ENCODE measurements at places on chromosomes 2 and 18.

GRCh38 chr18:49751427-49752094 lies 61.8 kb downstream of the ACAA2 start:
- no peak for DNase-seq

- DNase-seq: no peak
Observed at GRCh38 chr2:126449677-126450076, 206.3 kb upstream of the GYPC start.

GRCh38 chr18:9348766-9349165 lies 14.2 kb downstream of the TWSG1 start:
- no peak for DNase-seq

DNA sequence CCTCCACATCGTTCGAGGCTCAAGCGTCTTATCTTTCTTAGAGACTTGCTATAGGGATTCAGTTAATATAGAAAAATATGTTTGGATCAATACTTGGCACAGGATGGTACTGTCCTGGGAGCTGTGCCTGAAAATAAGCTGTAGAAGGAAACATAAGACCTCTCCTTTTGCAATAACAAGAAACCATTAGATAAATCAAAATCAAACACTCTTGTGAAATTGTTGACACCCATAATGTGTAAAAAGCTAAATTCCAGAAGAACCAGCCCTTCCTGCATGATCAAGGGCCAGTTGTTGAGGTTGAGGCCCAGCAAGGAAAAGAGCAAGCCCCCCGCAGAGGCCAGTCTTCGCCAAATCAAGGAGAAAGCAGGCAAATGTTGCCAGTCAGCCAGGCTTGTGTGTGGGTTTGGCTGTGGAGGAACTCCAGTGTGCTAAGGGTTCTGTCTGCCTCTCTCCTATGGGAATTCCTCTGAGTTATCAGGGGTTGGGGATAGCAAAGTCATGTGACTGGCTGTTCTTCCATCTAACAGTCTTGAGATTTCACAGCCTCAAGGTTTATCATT lies 185.7 kb downstream of the ACKR3 start:
- no peak for DNase-seq

- no peak for DNase-seq
Observed at GRCh38 chr2:33433279-33434235, 42.9 kb upstream of the RASGRP3 start.

DNA sequence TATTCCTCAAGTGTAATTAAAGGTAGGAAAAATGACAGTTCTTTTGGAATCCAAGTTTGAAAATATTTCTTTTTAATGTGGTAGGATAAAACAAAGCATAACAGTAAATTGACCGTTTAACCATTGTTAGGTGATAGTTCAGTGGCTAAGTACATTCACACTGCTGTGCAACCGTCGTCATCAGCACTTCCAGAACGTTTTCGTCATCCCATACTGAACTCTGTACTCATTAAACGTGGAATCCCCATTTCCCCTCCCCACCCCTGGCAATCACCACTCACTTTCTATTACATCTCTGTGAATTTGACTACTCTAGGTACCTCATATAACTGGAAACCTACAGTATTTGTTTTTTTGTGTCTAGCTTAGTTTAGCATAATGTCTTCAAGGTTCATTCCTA lies 32.9 kb upstream of the FZD5 start:
- no peak for DNase-seq

GRCh38 chr2:205975082-205975949 lies 110.7 kb downstream of the INO80D start:
- DNase-seq: no peak

DNA sequence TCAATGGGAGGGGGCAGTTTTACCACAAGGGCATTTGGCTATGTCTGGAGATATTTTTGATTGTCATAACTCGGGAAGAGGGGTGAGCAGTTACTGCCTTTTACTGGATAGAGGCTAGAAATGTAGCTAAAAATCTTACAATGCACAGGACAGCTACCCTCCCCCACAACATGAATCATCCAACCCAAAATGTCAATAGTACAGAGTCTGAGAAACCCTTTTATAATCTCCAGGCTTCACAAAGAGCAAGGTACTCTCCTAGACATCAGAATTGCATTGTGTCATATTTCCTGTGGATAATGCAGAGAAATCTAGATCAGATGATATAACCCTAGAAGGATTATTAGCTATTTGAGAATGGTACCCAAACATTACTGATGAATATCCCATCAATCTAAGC lies 277.1 kb upstream of the NRP2 start:
- no peak for DNase-seq

- no peak for DNase-seq
Observed at GRCh38 chr2:238239543-238239862, 335 bp downstream of the HES6 start.

GRCh38 chr18:55439056-55439455 lies 148.9 kb downstream of the TCF4 start:
- DNase-seq: no peak

- no peak for DNase-seq
Observed at GRCh38 chr2:232886176-232886575, 16.1 kb downstream of the SNORC start.

DNA sequence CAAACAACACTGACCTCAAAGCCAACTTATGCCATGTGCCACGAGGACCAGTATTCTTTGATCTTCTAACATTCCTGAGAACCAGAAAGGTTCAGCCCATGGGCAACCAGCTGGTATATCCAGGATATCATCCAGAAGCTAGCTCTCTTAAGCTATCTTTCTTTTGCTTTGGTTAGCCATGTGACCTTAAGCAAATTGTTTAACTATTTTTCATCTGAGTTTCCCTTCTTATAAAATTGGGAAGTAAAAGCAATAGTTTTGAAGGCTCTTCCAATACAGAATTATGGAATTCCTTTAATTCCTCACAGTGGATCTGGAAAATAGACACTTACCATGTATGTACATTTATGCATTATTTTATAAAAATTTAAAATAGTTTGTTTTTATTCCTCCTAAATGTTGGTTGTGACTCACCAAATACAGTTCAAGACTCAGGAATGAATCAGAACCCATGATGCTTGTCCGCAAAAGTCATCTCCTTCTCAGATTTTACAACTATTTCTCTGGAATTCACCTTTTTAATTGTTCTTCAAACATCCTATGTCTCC lies 435.7 kb downstream of the ZEB2 start:
- DNase-seq: no peak

DNA sequence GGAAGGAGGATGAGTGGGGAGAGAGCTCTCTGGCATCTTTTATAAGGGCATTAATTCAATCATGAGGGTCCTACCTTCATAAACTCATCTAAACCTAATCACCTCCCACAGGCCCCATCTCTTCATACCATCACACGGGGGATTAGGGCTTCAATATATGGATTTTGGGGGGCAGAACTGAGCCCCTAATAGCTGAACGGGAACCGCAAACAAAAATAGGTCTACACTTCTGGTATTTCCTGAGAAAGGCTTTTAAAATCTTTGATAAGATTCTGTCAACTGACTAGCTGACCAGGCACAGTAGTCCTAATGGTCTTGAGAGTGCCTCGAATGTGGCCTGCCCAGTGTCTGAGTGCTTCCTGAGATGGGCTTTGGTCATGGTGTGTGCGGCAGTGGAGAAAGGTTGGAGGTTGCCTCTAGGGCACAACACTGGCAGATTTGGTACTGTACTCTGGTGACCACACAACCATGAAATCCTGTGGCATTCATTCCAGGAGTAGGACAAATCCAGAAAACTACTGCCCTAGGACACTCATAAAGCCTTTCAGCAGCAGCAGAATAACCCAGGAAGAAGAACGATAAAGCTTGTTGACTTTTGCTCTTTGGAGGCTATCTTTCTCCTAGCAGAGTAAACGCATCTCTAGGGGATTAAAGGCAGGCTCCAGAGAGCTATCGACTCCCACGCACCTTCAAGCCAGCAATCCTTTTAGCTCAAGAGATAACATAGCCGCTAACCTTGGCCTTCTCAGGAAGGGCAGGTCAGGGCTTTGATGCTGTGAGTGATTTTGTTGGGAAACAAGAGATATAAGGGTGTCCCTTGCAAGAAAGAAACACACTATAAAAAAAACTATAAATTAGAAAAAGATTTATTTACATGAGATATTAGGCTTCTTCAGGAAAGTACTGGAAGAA lies 12.3 kb upstream of the APOB start:
- DNase-seq: no peak

DNA sequence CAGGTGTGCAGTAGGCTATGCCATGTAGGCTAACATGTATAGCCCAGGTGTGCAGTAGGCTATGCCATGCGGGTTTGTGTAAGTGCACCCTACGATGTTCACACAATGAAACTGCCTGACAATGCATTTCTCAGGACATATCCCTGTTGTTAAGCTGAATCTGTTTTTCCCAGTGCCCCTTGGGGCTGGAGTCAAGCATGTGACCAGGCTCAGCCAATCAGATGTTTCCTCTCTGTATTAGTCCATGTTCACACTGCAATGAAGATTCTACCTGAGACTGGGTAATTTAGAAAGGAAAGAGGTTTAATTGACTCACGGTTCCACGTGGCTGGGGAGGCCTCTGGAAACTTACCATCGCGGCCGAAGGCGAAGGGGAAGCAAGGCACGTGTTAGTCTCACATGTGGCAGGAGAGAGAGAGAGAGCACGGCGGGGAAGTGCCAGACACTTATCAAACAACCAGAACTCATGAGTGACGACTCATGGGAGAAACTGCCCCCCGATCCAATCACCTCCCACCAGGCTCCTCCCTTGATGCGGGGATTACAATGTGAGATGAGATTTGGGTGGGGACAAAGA lies 24.2 kb downstream of the ITM2C start:
- DNase-seq: no peak

DNA sequence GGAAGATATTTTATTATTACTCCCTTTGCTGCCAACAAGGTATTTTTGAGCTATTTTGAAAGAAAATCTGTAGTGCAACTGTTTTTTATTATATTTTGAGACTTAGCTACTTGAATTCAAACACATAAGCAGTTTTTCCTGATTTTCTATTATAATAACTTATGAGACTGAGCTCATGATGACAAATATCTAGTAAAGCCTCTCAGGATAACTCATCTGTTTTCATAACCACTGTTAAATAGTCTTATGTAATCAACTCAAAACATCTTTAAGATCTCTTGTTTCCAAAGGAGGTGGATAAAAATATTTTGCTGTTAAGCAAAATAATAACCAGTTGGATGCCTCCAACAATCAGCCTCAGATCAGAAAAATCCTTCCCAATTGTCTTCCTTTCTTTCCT lies 21.9 kb upstream of the PPP1CB start:
- no peak for DNase-seq

DNA sequence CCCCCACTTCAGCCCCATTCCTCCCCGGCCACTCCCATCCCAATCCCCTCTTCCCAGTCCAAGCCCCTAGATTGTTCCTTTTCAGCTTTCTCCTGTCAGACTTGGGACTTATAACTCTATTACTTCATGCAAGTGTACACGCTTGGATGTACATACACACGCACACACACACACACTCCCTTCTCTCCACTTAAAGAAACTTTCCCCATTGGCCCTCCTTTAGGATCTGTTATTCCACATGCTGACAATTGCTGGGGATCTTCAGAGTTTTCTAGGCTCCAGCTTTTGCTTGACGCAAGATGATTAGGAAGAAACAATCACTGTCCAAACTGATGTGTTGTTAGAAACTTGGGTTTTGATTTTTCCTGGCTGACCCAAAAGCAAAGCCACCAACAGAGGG lies 75.4 kb downstream of the CDK15 start:
- no peak for DNase-seq

DNA sequence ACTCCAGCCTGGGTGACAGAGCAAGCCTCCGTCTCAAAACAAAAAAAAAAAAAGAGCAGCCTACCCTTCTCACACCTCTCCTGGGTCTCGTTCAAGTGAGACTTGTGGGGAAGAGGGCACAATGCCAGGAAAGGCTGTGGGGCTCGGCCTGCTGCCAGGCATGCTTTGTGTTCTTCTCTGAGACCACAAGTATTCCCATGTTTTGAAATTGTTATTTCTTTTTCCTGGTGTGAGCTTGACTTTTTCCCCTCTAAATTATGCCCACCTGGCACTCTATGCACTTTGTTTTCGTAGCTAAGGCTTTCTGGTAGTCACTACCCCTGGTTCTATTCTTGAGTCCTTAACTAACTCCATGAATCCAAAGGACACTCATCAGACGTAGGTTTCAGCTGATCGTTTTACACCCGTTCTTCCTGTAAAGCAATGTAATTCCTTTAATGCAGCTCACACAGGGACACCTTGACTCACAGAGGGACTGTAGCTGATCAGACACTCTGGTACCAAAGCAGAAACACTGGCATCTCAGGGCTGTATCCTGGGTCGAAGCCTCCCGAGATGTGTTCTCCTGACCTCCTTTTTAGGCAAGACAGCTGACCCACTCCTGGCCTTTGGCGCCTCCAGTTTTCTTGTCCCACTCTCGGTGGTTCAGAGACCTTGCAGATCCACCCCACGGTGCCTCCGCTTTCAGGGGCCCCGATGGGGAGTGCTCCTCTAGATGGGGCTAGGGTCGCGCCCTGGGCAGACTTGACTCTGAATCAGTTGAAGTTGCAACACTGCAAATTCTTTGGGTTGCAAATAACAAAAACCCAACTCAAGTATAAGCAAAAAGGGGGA lies 193.3 kb upstream of the AGAP1 start:
- DNase-seq: no peak

DNA sequence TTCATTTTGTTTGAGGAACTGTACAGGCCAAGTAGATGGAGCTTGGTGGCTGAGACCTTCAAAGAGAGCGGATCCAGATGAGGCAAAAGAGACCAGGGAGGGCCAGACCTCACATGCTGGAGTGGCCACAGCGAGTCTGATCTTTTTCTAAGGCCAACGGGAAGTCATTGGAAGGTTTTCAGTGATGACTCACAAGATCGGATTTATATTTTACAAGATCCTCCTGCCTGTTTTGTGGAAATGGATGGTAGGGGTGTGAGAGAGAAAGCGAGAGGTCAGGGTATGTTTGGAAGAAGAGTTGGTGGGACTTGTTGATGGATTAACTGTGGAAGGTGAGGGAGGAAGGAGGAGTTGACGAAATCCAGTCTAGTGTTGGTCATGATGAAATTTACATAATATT lies 44.6 kb upstream of the TUBA3D start:
- no peak for DNase-seq

GRCh38 chr2:146818122-146818521 lies 1026.7 kb upstream of the ACVR2A start:
- DNase-seq: no peak

DNA sequence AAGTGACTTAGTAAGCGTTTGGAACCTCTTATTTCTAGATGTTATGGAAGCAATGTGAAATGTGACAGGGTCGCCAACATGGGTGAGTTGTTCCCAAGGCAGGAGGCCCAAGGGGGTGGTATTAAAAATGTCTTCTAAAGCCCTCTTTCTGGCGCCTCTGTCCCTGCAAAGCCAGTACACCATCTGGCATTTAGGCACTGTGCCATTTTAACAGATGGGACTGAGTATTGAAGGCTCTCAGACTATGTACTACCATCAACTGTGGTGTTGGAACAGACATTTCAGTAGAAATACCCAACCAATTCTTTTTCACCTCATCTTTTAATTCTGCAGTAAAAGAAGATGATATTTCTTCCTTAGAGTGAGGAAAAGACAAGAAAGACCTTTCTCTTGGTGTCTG lies 384.5 kb upstream of the MMADHC start:
- no peak for DNase-seq

GRCh38 chr2:130911482-130911881 lies 74.8 kb downstream of the ARHGEF4 start:
- DNase-seq: no peak

- no peak for DNase-seq
Observed at GRCh38 chr2:65282477-65283053, 54.9 kb downstream of the ACTR2 start.

GRCh38 chr2:69694894-69695849 lies 46.8 kb upstream of the ANXA4 start:
- no peak for DNase-seq

GRCh38 chr2:241666627-241667400 lies 19.8 kb downstream of the DTYMK start:
- DNase-seq: no peak

GRCh38 chr2:119765433-119766002 lies 5.8 kb downstream of the PTPN4 start:
- DNase-seq: no peak

GRCh38 chr2:72630767-72631166 lies 195.1 kb downstream of the EXOC6B start:
- no peak for DNase-seq

Data from caudate nucleus (tissue), 63 donors.